ENCODE measurements at places on chromosomes 2 and 18.

- DNase-seq, result no peak
Measured at GRCh38 chr2:68464651-68465050, 2.4 kb downstream of the FBXO48 start.

GRCh38 chr2:224816816-224817215 is 100.7 kb upstream of the CCDC195 start:
- DNase-seq, result peak; percentile 85

DNA sequence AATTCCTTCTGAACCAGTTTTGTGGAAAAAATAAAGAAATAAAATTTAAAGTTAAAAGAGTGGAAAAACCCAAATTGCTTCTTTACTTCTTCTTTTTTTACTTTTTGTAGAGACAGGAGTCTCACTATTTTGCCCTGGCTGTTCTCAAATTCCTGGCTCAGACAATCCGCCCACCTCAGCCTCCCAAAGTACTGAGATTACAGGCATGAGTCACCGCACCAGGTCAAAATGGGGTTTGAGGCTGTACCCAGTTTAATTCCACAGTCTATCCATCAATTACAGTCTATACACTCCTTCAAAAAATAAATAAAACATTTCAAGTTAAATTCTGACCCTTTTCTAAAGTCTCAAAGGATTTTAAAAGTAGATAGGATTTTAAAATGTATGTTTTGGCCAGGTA is 120.3 kb downstream of the FAM161A start:
- DNase-seq, result no peak

DNA sequence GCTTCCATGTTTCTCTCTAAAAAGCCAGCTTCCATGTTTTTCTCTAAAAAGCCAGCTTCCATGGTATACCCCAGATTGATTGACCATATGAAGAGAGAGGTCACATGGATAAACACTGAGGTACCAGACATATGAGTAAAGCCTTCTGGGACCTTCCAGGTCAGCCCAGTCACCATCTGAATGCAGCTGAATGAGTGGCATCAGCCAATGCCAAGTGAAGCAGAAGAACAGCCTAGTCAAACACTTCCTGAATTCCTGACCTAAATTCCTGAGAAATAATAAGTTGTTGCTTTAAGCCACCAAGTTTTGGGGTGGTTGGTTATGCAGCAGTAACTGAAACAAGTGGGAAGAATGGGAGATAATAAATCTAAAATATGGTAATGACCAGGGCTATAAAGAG is 5.7 kb upstream of the ALS2 start:
- peak; percentile 29 for DNase-seq

- no peak for DNase-seq
Measured at GRCh38 chr2:21310493-21310892, 186.7 kb downstream of the TDRD15 start.

DNA sequence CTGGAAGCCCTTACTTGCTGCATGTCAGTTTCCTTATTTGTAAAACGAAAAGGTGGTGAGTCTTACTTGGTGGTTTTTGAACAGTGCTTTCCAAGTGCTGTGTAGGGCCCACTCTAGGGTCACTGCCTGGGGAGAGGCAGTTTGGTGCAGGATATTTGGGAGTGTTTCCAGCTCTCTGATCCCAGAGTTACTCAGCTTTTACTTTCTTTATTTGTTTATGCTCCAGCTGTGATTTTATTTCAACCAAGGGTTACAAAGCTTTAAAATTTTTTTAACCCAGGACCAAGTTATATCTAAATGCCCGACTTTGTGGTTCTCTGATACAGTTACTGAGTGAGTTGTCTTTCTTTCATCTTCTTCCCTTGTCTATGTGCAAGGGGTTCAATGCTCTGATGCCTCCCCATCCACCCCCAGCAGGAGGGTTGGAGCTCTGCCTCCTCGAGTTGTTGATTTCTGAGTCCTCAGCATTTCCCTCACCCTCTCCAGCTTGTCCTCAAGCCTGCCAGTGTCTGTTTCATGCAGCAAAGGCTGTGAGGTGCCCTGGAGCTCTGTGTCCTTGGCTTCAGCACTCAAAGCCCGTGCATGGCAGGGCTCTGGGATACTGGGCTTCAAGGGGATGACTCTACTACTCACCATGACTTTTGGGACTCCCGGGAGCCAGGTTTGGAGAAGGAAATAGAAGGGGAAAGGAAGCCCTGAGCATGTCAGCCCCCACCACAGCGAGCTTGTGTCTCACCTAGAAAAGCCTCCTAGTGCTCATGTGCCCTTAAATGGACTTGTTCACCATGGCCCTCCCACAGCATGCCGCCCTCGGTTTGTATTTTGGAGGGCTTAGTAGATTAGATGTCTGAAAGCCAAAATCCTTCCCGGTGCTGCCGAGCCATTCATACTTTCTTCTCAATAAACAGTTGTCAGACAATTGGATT is 236.8 kb downstream of the SETBP1 start:
- no peak for DNase-seq

DNA sequence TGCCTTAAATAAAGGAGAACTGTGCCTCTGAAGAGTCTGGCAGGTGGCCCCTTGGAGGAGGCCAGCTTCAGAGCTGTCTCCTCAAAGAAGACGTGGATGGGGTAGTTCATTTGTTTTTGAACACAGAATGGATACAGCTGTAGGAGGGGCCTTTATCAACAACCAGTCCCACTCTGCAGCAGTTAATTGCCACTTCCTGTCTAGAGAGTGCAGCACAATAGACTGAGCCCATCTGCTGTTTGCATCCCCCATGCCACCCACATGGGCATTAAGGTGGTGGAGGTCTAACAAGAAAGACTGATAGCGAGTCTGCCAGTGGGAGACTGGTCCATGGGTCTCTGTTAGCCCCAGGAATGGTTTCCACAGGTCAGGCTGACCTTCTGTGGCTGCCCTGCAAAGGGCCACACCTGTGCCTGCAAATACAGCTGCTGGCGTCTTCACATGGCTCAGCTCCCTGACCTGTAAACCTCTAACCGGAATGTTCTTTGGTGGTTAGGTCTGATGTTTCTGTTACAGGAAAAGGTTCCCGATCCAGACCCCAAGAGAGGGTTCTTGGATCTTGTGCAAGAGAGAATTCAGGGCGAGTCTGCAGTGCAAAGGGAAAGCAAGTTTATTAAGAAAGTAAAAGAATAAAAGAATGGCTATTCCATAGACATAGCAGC is 153.3 kb upstream of the ITGA6 start:
- no peak for DNase-seq

DNA sequence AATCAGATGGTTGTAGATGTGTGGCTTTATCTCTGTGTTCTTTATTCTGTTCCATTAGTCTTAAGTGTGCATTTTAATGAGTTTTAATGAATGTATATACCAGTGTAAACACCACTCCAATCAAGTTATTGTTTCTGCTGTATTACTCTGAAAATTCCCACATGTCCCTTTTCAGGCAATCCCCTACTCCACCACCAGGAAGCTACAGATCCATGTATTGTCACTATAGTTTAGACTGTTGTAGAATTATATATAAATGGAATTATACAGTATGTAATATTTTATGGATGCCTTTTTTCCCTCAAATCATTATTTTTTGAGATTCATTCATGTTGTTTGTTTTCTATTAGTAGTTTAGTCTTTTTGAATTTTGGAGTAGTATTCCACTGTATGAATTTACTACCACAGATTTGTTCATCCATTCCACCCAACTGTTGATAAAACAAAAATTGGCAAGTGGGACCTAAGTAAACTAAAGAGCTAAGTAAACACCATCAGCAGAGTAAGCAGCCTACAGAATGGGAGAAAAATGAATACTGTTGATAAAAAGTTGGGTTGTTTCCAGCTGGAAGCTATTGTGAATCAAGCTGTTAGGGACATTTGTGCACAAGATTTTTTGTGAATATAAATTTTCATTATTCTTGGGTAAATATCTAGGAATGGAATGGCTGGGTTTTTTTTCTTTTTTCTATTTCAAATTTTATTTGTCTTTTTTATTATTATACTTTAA is 262.0 kb downstream of the CAMKMT start:
- DNase-seq, result no peak

- DNase-seq, result no peak
Measured at GRCh38 chr2:172938713-172939375, 136.8 kb upstream of the MAP3K20 start.

Measured in RCC 7860 (cell line).